LNCaP clone FGC (cell line): ENCODE measurements at places on chromosomes 1 and 21.

DNA sequence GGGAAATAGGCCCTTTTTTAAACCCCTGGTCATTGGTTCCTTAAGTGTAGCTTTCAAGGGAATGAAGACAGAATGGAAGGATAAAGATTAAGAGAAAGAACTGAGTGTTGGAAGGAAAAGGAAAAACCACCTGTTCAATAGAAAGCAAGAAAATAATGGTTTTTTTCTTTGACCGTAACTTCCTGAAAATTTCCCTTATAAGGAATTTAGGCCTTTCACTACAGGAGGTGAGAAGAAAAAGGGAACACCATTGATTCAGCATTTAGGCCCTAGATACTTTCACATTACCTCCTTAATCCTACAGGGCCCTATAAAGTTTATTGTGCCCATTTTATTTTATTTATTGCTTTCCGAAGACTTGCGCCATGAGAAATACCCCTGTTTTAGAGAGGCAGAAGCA is 18.9 kb downstream of the KPNA6 start:
- DNase-seq: no peak

DNA sequence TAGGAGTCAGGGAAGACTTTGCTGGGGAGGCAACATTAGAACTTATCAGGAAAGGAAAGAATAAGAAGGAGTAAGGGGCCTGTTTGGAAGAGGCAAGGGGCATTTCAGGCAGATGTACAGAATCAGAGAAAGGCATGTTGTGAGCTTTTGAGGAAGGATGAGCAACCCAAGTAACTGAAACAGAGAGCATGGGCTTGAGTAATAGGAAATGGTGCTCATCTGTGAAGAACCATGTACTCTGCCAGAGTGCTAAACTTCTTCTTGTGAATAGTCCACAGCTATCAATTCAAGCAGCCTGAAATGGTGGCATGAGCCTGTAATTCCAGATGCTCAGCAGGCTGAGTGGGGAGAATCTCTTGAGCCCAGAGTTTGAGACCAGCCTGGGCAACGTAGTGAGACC is 19.2 kb upstream of the PIGK start:
- DNase-seq: no peak

GRCh38 chr1:46179138-46180081 is 3.1 kb upstream of the P3R3URF start:
- no peak for DNase-seq

GRCh38 chr1:119549719-119550132 is 42.7 kb downstream of the HSD3B1 start:
- DNase-seq: peak; percentile 51

DNA sequence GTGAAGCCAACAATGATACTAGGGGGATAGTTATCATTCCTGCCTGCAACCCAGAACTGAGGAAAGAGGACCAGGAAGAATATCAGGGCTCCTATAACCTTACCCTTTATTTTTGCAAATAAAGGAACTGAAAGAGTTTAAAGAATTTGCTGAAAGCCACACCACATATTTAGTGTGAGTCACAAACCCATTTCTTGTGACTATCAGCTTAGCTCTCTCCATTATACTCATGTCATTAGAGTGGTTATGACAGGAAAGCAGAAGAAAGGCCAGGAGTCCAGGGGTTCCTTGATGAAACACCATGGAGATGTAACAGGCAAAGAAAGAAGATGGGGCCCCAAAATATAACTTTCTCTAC is 141.1 kb upstream of the SAMSN1 start:
- no peak for DNase-seq

GRCh38 chr21:42051788-42052187 is 19.3 kb upstream of the UMODL1 start:
- no peak for DNase-seq

- peak; percentile 33 for DNase-seq
These were observed 225.0 kb upstream of the PRMT6 start for GRCh38 chr1:106831511-106831910.

- no peak for DNase-seq
These were observed 42.1 kb upstream of the ZP4 start for GRCh38 chr1:237932816-237933215.

GRCh38 chr1:178932552-178932906 is 61.7 kb upstream of the ANGPTL1 start:
- no peak for DNase-seq

DNA sequence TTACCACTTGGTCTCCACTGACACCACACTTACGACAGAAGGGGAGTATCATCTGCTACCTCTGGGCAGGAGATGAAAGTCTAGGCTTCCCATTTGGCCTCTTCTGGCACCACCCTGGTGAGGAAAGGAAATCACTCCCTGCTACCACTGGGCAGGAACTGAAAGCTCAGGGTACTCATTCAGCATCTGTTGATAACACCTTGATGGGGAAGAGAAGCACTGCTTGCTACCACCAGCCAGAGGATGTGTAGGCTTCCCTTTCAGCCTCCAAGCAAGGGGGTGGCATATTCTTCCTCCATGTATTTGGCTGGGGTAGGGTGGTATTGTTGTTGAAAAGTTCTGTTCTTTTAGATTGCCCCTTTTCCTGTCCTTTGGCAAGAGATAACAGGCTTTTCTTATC is 115.0 kb downstream of the ACBD6 start:
- no peak for DNase-seq

DNA sequence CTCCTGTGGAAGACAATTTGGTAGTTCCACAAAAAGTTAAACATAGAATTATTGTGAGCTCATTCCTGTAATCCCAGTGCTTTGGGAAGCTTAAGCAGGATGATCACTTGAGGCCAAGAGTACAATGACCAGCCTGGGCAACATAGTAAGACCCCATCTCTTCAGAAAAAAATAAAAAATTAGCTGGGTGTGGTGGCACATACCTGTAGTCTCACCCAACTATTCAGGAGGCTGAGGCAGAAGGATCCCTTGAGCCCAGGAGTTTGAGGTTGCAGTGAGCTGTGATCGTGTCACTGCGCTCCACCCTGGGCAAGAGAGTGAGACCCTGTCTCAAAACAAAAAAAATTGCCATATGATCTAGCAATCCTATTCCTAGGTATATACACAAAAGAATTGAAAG is 4.1 kb upstream of the CHML start:
- no peak for DNase-seq

- DNase-seq: no peak
These were observed 45.0 kb upstream of the DNAJC6 start for GRCh38 chr1:65264197-65264929.

- no peak for DNase-seq
These were observed 69.8 kb downstream of the JAK1 start for GRCh38 chr1:64896551-64896950.

DNA sequence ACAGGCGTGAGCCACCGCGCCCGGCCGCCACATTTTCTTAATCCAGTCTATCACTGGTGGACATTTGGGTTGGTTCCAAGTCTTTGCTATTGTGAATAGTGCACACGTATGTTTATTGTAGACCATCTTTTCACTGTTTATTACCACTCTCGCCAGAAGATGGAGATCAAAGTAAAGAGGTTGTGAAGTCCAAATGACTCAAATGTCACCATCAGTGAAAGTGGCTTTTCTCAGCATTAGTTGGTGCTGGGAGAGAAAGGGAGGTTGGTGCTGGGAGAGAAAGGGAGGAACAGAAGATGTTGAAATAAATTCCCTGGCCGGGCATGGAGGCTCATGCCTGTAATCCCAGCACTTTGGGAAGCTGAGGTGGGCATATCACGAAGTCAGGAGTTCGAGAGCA is 10.4 kb upstream of the UHMK1 start:
- no peak for DNase-seq

DNA sequence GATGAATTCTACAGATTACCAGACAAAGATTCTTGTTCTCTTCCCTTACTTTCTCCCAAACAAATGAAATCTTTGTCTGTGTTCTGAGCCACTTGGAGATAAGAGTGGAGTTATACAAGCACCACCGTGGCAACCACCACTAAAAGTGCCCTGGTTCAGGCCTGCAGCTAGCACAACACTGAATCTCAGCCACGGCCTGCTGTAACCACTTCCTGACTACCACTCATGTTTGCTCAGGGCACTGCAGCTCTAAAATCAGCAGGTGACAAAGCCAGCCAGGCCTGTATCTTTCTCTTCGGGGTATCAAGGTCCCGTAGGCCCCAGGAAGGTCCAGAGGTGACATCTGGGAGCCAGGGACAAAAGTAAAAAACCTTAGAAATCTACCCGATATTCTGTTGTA is 3.2 kb upstream of the OR2T6 start:
- DNase-seq: no peak

DNA sequence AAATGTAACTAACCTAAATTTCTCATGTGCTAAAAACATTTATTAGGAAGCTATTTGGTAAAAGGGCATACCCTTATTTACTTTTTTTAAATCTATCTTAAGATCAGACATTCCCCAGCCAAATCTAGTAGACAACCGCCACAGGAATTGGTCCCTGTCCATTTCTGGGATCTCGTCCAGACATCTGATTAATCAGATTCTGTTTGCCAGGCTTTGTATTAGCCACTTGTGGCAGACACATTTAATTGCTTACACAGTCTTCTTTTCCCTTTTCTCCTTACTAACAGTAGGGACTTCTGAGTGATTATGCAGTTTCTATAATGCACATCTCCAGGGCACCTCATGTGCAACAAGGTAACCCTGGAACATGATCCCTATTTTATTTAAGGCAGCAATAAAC is 449.0 kb upstream of the RGS18 start:
- peak; percentile 78 for DNase-seq

DNA sequence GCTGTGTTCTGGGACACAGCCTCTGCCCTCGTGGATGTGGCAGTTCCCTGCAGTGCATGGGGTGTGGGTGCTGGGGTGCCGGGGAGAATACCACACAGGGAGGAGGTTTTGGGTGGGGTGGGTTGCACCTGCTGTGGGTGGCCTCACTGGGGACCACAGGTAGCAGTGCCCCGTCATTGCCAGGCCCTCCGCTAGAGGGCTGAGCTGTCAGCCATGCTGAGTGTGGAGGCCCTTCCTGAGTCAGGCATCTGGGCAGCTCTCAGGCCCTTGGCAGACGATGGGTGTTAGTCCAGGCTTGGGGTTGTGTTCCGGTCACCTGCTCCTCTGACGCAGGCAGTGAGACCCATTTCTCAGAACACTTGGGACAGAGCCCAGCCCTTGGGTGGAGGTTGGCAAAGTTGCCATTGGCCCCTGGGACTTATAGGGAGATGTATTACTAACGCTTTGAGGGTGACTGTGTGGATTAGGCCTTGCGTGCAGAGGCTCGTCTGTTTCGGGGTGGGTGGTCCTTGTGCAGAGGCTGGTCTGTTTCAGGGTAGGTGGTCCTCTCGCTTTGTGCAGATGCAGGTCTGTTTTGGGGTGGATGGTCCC is 23.9 kb downstream of the PCNT start:
- DNase-seq: no peak

- DNase-seq: no peak
These were observed 4.3 kb downstream of the PAQR7 start for GRCh38 chr1:25871086-25871703.

- DNase-seq: no peak
These were observed 25.1 kb upstream of the TINAGL1 start for GRCh38 chr1:31551208-31551607.

DNA sequence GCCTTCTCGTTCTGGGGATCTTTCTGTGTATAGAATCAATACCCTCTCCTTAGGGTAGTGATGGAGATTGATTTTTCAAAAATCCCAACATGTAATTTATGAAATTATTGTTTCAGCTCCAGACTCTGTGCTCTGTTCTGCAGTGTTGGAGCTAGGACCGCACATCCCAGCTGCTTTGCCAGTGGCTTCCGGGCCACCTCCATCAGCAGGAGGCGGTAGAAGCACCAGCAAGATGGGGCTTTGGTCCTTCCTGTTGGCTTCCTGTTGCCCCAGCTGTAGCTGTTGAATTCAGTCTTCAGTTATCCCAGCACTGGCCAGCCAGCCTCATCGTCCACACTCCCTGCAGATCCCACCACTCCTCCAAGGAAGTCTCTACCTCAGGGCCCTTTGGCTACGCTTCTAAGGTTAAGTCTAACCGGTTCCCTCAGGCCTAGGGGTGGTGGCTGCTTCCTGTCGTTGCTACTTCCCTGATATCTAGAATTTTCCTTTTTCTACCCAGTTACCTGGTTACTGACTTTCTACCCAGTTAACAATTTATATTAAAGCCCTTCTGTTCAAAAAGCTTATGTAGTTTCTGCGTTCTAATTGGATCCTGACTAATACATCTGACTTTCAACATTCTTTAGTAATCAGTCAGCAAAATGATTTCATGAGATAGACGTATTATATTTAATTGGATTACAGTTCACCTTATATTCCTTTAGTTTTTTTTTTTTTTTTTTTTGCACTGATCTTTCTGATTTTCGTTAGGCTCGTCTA is 24.6 kb downstream of the GALNT2 start:
- DNase-seq: no peak

DNA sequence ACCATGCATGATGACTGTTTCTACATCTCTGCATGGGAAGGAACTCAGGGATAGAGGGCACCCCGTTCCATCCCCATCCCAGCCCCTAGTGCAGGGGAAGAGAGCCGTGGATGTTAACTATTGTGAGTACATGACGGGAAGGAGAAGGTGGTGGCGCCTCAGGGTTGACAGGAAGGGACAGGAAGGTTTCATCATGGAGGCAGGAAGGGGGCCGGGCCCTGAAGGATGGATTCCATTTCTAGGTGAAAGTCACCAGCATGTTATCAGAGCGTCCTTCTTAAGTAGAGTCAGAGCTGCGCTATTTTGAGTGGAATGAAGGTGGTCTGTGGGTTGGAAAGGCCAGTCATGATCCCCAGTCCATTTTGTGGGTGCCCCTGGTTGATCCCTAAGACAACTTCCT is 25.1 kb upstream of the ZNF648 start:
- DNase-seq: no peak

DNA sequence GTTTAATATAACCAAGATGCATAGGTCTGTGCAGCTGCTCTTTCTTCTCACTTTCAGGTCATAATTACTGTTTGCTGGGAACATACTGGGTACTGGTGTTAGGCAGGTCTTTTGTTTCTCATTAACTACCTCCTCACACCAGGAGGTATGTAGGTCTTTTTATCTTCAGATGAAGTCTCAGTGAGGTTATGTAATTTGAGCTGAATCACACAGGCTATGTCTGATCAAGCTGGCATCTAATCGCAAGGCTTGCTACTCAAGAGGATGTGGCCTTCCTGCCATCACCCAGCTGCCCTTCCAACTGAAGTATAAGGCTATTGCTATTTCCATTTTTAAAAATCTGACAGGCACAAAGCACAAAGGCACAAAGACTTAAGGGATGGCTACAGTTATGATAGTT is 96.4 kb downstream of the RUNX1 start:
- no peak for DNase-seq

- DNase-seq: no peak
These were observed 11.7 kb downstream of the PDIK1L start for GRCh38 chr1:26122988-26123973.

DNA sequence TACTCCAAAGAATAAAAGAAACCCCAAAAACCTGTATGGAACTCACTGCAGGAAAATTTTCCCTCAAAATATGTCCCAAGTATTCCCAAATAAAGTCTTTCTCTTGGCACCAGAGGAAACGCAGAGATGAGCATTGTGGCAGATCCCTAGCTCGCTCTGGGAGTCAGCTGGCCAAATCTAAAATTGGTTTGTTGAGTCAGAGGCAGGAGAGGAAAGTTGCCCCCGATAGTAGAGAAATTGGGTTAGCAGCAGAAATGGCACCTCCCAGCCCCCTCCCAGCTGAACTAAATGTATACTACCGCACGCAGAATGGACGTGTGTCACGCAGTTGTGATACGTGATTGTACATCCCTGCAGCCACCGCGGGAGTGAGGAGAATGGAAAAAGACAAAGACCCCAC is 39.9 kb upstream of the TARBP1 start:
- DNase-seq: no peak
